AG09319 (cell line): ENCODE measurements at places on chromosomes 3 and 15.

DNA sequence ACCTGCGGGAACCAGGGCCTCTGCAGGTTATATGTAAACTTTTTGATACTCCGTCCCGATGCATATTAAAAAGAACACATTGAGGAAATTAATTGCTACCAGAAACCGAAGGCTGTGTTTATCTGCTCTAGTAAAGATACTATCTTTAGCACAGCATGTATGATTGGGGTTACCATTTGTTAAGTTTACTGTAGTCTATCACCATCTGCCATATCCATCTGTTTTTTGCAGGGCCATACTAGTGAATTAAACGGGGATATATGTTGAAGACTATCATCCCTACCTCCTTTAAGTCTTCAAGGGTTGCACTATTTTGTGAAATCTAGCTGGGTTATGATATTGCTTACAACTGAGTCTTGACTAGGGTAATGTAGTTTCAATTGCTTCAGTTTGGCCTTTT lies 597.0 kb downstream of the SQOR start:
- no peak for DNase-seq

GRCh38 chr3:147358144-147358992 lies 48.0 kb downstream of the ZIC4 start:
- DNase-seq: no peak

- no peak for DNase-seq
Measured at GRCh38 chr3:42071904-42072812, 19.0 kb upstream of the TRAK1 start.

- no peak for DNase-seq
Measured at GRCh38 chr3:72830452-72831223, 17.6 kb downstream of the SHQ1 start.

- DNase-seq: no peak
Measured at GRCh38 chr3:194300382-194300758, 50.8 kb downstream of the CPN2 start.

- no peak for DNase-seq
Measured at GRCh38 chr3:41075975-41076374, 123.3 kb upstream of the CTNNB1 start.
